ENCODE measurements at places on chromosomes 5 and 9.

GRCh38 chr9:14978022-14979000 is 68.1 kb upstream of the FREM1 start:
- DNase-seq: no peak

GRCh38 chr5:33303579-33304095 is 137.1 kb upstream of the TARS1 start:
- no peak for DNase-seq

- no peak for DNase-seq
Measured at GRCh38 chr5:171494452-171495121, 75.1 kb downstream of the FGF18 start.

- no peak for DNase-seq
Measured at GRCh38 chr5:73280386-73280785, 107.4 kb downstream of the TMEM174 start.

DNA sequence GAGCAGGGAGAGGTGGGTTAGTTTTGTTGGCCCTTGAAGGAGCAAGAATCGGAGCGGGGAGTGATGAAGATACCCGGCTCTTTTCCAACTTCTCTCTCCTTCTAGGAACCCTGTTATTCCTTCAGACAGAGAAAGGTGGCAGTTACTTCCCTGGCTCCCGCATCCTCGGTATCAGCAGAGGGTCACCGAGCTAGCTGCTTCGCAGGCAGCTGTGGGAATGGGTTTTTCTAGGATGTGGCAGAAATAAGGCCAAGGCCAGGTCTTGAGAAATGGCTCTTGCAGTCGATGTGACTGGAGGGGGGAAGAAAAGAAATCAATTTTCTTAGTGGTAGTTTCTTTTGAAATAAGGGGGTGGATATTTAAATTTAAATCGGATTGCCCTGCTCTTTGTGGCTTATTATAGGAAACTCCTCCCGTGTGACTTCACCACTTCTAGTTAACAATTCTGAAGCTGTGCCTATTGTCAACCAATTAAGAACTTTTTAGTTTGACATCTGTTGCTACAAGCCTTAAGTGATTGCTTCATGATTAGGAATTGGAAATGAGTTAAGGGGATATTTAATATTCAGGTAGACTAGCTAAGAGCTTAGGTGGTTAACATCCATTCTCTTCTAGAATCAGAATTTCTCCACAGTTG is 1.4 kb downstream of the SAP30L start:
- no peak for DNase-seq

DNA sequence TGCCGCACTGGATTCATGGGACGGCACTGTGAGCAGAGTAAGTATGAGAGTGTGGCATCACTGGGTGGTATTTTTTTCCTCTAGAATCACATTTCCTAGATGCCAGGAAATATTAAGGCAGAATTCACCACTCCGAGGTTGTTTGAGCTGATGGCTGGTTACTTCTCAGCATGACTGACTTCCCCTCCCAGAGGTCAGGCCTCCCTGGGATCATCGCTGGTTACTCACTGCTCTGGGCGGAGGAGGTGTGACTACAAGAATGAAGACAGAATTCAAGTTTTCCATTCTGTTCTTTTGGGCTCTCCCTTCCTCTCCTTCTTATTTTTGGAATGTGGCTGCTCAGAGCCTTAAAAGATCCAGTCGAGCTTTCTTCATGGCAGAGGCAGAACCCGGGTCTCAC is 76.6 kb upstream of the PRRC1 start:
- DNase-seq: no peak

- DNase-seq: no peak
Measured at GRCh38 chr5:72110394-72111013, 3.2 kb downstream of the MAP1B start.

DNA sequence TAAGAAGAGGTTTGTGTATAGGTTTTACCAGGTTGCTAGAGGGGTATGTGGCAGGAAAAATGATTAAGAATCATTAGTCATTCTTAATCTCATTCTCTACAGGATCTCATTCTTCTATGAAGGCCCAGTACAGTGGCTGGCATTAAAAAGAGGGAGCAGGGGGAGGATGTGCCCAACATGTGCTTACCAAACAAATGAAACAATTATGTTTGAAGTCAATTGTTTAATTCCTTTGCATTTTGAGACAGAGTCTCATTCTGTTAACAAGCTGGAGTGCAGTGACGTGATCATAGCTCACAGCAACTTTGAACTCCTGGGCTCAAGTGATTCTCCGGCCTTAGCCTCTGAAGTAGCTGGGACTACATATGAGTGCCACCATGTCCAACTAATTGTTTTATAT is 23.0 kb downstream of the FNIP1 start:
- DNase-seq: no peak

GRCh38 chr5:154997746-154998145 is 15.8 kb upstream of the KIF4B start:
- DNase-seq: no peak

DNA sequence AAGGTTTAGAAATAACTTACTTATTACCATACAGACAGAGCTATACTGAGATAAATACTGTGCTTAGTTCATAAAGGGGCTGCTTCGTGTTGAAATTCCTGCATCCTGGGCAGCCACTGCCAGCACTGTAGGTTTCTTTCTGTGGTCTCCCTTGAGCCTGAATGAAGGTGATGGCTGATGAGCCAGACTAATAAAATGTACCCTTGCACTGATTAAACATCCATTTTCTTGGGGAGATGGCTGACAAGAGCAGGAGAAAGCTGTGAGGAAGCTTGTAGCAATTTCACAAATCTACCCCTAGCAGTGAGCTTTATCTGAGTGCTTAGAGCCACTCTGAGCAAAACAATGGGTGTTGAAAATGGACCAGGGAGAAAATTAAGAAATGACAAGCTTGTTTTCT is 23.3 kb upstream of the ZSWIM6 start:
- DNase-seq: no peak

GRCh38 chr9:85331626-85332025 is 410.1 kb downstream of the AGTPBP1 start:
- DNase-seq: no peak

DNA sequence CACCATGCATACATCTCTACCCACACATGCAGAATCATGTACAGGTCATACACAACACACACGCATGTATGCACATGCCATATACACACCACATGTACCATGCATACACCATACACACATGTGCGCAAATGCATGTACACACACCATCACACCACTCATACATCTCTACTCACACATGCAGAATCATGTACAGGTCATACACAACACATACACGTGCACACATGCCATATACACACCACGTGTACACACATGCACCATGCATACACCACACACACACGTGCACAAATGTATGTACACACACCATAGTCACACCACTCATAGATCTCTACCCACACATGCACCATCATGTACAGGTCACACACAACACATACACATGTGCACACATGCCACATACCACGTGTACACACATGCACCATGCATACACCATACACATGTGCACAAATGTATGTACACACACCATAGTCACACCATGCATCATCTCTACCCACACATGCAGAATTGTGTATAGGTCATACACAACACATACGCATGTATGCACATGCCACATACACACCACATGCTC is 14.0 kb downstream of the GRIN1 start:
- no peak for DNase-seq

DNA sequence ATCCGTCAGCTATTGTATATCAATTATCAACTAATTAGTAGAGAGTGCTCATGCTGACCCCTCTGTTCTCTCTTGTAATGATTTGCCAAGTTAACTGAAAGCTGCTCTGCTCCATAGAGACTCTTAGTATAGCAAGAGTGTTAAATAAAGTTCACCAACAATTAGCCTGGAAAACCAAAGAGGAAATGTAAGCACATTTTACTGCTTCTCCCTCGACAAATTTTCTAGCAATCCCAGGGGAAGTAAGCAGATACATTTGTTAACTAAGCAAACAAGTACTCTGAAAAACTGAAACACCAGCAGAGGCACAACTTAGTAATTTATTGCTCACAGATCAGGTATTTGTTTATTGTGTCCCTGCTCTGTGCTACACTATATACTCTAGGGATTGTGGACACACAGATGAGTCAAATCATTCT is 162.2 kb downstream of the GLIS3 start:
- no peak for DNase-seq

- no peak for DNase-seq
Measured at GRCh38 chr5:172870291-172870714, 36.3 kb downstream of the ERGIC1 start.

DNA sequence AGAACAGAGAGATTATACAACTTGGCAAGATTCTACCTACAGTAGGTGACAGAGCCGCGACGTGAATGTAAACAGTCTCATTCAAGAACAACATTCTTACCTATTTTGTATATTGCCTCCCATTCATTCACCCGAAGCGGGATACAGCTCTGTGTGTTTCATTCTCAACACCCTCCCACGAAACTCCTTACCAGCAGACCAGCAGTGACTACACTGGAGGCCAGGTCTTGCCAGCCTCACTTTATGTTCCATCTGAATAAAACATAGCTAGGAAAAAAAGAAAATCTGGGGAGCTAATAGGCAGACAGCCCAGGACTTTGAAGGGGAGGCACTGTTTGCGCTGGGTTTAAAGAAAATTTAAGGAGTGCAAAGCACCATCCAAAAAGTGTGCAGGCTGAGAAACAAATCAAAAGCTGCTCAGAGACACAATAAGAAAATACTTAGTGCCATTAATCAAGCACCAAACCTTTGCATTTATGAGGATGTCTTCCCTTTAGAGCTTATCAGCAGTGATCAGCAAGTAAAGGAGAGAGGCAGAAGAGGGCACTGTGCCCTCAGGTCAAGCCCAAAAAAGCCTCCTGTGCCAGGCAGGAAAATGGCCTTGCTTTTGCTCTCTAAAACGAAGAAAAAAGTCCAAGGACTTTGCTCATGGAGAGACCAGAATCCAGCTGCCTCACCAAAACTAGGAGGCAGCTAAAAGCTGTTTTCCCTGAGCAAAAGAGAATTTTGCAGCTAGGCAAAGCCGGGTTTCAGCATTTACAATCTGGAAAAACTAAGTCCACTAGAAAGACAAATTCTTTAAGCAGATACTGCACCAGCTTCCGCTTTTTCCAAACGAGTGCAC is 295.1 kb downstream of the BNC2 start:
- DNase-seq: no peak

DNA sequence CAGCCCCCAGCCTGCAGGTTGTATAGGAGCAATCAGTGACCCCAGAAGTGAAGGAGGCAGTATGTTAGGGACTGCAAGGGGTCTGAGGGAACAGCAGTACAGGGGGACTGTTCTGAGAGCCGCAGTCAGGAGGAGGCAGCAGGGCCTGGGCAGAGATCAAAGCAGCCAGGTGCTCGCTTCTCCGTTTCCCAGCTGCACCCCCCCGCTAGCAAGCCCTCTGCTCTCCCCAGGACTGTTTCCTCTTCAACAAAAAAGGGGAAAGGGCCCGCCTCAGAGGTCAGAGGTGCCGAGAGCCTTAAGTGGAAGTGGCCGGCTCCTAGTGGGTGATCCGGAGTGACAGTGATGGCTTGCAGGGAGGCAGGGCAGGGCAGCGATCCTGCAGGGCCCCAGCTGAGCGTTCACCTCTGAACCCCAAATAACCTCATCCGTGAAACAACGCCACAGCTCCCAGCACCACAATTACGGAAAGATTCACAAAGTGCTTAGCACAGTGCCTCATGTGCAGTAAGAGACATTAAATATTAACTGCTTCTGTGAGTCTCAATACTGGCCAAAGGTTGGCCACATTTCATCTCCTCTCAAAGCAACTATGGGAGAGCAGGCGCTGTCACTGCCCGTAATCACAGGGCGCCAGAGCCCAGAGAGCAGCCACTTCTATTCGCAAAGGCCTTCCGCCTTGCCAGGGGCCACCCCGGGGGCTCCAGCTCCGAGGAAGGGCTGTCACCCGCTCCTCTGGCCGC is 8.0 kb downstream of the CLPTM1L start:
- DNase-seq: no peak

- DNase-seq: no peak
Measured at GRCh38 chr9:86369810-86370209, 15.6 kb upstream of the TUT7 start.

DNA sequence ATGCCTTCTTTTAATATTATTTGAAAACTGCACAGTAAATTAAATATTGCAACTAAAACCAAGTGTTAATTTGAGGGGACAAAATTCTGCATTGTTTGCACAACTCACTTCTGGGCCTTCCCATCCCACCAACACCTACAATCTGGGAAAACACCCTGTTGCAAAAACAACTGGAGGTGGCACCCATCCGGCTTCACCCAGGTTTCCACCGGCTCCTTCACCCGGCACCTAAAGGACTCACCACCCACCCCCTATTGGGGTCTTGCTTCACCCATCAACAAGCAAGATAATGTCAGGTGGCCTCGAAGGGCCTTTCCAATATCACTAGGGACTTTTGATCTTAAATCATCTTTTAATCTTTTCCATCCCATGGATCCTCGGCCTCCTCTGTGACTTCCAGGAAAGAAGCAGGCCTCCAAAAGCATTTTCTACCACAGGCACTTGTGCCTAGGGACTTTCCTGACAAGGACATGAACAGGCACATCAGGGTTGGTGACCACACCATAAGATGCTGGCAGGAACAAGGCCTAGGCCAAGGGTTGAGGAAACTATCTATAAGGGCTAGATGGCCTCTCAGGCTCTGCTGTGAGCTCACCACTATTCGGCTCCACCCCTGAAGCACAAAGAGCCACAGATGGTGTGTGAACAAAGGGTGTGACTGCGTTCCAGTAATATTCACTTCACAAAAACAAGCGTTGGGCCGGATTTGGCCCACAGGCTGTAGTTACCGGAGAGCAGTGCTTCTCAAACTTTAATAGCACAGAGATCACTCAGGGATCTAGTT is 205.1 kb downstream of the AUH start:
- DNase-seq: no peak

GRCh38 chr5:140637371-140638100 is 1.7 kb upstream of the TMCO6 start:
- no peak for DNase-seq

DNA sequence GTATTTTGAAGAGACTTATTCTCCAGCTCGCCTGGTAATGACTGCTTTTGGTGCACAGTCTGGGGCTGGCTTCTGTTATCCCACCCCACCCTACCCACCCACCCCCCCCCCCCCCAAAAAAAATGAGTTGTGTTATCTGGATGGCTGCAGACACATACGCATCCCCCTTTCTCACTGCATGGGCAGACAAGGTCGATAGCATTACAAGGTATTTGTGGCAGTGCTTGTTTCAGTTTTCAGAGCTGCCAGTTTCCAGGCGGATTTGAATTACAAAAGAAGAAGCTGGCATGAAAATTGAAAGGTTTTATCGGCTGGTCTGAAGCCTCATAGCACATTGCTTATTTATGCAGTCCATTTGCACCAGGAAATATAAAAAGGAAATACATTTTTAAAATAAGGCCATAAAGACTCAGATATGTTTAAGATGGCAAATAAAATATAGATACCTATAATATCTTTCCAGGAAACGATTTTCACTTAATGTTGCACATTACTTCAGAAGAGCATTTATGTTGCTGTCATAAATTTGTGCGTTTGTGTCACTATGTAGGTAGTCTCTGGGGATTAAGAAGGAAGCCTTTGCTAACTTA is 85.1 kb upstream of the GRHPR start:
- DNase-seq: no peak

All from stimulated activated CD4-positive, alpha-beta T cell treated with anti-CD3 and anti-CD28 coated beads, Interleukin-15, amount 100 ng/mL, for 48 hours (primary cell).